ENCODE measurements at places on chromosomes 6 and 20.

- DNase-seq: no peak
Observed at GRCh38 chr6:143505537-143505936, 6.0 kb downstream of the FUCA2 start.

GRCh38 chr6:47146431-47147174, 104.5 kb upstream of the ADGRF1 start:
- DNase-seq: no peak

GRCh38 chr6:107957909-107958688, at the start of gene SEC63:
TSS of gene SEC63 (minus strand) at chr6:107958208. CDS start at chr6:107958009, 199 bp downstream.
- peak; percentile 97 for DNase-seq

GRCh38 chr20:55693641-55694040, 311.7 kb downstream of the CBLN4 start:
- DNase-seq: no peak
